T-helper 1 cell (primary cell): ENCODE measurements at places on chromosomes 12 and 14.

GRCh38 chr14:76456200-76456599, 80.3 kb downstream of the ESRRB start:
- DNase-seq: peak; percentile 28

DNA sequence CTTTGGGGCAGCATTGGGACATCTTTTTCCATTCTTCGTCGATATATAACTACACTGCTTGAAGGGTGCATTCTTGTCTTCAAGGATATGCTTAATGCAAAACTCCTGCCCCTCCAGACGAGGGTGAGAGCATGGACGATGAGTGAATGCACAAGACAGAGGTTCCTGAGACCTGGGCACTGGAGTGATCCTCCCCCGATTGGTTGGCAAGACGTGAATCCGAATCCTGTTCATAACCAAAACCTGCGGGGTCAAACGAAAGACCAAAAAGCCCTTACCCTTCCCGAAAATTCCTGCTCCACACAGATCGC, 684 bp downstream of the KANSL2 start:
- no peak for DNase-seq

DNA sequence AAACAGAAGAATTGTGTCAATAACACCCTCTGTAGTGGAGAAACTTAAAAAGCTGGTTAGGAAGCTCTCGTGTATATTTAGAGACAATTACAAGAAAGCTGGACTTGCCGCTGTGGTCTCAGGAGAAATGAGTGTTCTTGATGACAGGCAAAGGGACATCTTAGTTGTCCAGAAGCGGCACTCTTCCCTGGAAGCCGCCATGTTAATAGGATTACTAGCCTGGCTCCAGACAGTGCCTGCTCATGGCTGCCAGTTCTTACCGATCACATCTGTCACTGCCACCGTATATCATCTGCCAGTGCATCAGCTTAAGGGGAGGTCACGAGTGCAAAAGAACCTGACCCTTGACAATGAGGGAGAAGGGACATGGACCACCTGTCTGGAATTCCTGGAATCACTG, 48.9 kb downstream of the C14orf132 start:
- DNase-seq: no peak

DNA sequence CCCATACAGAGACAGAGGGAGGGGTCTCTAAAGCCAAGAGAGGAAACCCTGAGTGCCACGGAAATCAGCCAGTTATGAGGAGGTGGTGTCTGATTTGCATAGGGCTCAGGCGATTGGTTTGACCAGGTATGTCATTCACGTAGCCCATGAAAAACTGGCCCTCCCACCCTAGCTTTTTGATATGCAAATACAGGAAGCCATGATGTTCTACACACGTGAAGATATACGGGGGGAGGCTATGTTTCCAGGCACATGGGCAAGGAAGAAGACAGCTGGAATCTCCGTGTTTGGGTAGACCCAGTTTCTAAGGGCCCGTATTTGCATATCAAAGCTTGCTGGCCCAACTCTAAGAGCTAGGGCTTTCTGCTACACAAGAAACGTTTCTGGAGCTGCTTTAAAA, 717.8 kb upstream of the SEL1L start:
- DNase-seq: no peak

- DNase-seq: no peak
Measured at GRCh38 chr12:125503128-125503527, 437.9 kb downstream of the AACS start.

GRCh38 chr12:94012590-94012989, 135.8 kb upstream of the PLXNC1 start:
- no peak for DNase-seq

DNA sequence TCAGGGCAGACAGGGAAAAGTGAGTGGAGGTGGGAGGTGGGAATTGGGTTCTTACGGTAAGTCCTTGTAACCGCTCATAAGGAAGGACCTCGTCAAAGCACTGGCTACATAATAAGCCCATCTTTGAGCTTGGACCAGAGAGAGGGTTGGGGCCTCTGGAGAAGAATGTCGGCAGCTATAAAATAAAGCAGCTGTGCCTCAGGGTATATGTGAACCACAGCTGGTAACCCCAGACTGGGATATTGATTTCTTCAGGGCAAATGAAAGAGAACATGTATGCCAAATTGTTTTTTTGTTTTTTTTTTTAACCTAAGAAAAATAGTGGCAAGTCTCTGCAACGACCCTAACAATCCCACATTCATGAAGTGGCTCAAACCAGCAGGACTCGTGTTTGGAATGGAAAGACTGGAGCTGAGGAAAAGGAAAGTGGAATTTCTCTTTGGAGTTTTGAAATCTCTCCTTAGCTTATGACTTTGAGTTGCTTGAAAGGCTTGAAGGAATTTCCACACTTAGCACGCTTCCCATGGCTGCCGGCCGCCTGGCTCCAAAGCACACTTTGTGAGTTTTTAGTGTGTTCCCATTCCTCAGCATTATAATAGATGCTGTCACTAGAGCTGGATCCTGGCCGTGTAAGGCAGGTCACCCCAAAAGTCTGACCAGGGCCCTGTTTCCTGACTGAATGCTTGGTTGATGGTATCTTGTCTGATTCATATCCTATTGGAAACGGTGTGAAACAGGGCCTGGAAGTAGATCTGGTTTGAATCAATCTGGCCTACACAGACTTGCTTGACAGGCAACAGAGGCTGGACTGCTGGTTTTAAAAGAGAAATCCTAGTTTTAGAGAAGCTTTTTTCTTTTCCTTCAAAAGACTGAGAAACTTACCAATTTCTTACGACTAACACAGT, 244.7 kb downstream of the MSRB3 start:
- DNase-seq: no peak

DNA sequence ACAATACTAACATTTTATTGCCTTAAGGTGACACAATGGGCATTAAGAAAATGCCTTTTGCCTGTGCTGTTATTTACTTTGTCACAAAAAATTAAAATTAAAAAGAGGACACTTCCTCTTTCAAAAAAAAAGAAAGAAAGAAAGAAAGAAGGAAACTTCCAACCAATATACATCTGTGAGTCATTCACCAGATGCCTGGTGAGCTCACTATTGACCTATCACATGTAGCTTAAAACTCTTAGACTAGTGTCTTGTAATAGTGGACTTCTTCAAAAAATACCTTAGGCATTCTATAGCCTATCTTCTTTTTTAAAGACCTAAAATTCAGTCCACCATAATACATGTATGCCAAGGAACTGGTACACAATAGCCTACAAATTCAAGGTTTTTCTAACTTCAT, 4.9 kb upstream of the SOX5 start:
- DNase-seq: no peak

- no peak for DNase-seq
Measured at GRCh38 chr12:93946542-93947150, 201.7 kb upstream of the PLXNC1 start.

DNA sequence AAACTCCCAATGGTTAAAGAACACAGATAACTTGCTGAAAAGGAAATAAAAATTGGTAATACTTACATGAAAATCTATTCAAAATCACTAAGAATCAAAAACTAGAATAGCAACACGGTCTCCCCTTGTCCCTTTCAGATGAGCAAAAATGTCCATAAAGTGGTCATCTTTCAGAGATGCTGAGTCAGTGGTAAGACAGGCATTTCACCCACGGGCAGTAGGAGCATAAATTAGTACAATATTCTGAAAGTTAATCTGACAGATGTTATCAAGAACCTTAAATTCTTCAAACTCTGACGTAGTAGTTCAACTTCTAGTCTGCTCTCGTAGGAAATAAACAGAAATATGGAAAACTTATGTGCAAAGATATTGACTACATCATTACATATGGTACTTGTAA, 33.1 kb upstream of the GNPNAT1 start:
- no peak for DNase-seq

- DNase-seq: no peak
Measured at GRCh38 chr12:78455991-78456390, 408.6 kb upstream of the SYT1 start.

DNA sequence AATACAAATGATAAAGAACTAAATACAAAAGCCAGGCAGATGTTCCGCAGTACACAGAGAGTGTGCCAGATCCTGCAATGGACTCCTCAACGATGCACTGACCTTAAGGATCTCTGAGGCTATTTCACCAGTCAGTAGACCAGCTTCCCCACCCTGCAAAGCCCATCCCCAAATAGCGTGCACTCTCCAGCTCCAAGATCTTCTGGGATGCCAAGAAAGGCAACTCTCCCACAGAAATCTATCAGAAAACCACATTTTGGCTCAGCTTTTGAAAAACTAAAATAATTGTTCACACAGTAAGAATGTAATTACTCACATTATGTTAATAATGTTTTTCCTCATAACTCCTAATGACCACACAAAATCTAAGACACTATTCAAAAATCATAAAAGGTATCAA, 90.4 kb downstream of the PPP2R5E start:
- DNase-seq: no peak

- DNase-seq: peak; percentile 11
Measured at GRCh38 chr12:31317471-31318395, 8.2 kb downstream of the SINHCAF start.

DNA sequence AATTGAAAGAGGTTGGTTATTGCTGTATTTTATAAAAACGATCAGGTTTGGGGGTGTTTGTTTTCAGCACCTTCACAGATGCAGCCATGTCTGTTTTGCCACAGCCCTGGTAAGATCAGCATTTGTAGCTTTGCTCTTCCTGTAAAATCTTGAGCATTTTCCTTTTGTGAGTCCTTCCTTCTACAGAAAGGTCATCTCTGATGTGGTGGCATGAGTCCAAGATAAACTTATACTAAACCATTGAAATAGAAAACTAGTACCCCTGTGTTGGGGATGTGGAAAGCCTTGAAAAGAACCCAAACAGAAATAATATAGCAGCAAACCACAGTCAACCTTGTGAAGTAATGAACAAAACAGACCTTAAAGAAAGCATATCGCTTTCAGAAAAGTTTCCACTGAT, 85.5 kb downstream of the TGFB3 start:
- no peak for DNase-seq

GRCh38 chr12:527729-528128, 68.0 kb downstream of the B4GALNT3 start:
- DNase-seq: no peak

DNA sequence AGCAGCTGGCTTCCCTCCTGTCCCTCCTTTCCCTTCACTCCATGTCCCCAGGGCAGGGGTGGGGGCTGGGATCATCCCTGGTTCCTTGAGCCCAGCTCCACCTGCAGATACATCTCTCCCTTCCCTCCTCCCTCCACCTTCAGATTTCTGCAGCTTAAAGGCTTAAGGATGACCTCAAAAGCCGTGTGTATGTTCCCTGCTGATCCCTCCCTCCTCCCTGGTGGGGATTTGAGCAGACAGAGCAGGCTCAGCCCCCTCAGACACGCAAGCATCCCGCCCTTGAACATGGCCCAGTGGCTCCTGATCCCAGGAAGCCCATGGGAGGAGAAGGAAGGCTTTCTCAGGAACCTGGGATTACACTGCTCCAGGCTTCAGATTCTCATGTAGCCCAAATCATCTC, 82.9 kb upstream of the RIN3 start:
- no peak for DNase-seq

- no peak for DNase-seq
Measured at GRCh38 chr14:94056579-94057308, 24.3 kb downstream of the DDX24 start.

DNA sequence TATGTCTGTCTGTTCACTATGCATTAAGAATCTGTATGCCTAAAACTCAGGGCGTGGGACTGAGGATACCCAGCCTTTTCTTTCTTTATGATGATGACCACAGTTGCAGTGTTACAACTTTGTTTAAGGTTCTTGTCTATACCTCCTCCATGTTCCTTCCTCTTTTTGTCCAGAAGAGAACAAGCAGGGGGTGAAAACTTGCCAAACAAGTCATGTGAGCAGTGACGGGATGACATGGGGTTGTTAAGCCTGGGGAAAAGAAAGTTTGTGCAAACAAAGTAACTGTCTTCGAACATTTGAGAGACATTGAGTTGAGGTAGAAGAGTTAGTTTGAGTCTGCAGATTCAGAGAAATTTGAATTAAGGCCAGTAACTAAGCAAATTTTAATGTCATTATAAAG, 505.5 kb downstream of the NPAS3 start:
- no peak for DNase-seq

GRCh38 chr12:95506707-95507523, 33.0 kb downstream of the METAP2 start:
- DNase-seq: no peak

DNA sequence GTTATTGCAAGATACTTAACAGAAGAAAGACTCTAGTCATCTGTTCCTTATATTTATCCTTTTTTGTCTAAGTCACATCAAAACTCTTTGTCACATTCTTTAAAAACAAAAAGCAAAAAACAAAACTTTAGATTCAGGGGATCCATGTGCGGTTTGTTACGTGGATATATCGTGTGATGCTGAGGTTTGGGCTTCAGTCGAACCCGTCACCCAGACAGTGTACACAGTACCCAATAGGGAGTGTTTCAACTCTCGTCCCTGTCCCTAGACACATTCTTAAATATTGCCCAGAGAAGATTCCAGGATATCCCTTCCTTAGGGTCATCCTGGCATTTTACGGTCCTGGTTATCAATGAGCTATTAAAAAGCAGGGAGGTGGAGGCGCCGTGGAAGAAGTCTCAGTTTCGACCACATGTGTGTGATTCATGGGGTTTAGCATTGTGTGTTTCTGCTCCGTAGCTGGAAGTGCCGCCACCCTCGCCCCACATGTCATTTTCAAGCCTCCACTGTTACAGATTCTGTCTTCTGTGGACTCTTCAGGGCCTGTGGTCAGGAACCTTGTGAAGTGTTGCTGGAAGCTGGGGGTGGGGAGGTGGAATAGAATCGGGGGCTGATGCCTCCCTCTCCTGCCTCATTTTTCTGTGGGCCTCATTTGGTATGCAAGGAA, 19.9 kb downstream of the CCND2 start:
- no peak for DNase-seq

- DNase-seq: no peak
Measured at GRCh38 chr12:116610971-116611541, 51.9 kb downstream of the MAP1LC3B2 start.

GRCh38 chr12:20376984-20377383, 8.6 kb downstream of the PDE3A start:
- no peak for DNase-seq

DNA sequence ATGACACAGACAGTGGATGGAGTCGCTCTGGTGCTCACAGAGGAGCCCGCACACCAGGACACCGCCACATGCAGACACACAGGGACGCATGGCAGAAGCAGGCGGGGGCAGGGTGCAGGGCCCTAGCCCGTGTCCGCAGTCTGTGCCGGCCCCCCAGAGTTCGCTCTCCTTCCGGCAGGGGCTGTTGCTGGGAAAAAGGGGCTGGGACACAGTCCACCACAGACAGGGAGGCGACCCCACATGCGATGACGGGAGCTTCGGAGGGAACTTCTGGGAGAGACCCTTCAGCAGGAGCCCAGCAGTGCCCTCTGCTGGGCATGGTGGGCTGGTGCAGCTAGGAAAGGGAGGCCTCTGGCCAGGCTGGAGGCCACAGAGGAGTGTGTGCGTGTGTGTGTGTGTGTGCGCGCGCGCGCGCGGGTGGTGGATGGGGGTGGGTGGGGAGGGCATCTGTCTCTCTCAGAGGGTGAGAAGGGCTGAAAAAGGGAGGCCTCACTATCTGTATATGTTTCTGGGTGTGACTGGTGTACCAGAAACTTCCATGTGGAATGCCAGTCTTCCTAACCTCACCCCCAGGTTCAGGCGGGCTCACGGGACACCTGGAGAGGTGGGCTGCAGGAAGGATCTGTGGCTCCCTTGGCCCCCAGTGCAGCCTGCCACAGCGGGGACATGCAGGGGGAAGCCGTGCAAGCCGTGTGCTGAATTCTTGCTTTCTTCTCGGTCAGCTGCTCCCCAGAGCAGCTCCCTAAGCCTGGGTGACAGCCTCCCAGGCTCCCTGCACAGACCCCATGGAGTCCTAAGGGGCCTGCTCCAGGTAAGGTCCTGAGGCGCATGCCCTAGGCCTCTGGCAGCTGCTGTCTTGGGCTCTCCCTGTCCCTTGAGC, 60.7 kb downstream of the PLEKHG3 start:
- peak; percentile 34 for DNase-seq
